ENCODE measurements at places on chromosomes 6 and 20.
A peak's percentile ranks its signal among the peaks of the same experiment; 100 is the strongest.

DNA sequence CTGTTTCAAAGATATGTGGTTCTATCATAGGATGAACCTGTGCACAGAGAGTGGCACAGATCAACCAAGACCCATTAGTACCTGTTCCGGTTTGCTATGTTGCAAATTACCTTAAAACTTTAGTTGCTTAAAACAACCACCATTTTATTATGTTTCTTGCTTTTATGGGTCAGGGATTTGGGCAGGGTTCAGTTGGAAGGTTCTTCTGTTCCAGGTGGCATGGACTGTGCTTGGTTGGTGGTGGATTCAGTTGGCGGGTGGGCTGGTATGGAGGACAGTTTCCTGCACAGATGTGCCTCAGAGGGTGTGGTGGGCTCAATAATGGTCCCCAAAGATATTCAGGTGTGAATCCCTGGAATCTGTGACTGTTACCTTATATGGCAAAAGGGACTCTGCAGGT, 166.3 kb downstream of the SLC35B3 start:
- no peak overlapping the region for H3K4me3 ChIP-seq
- DNase-seq, result no peak
- no peaks in the 10 kb centered on the region for H3K4me1 ChIP-seq
- H3K27ac ChIP-seq, result no peak overlapping the region

DNA sequence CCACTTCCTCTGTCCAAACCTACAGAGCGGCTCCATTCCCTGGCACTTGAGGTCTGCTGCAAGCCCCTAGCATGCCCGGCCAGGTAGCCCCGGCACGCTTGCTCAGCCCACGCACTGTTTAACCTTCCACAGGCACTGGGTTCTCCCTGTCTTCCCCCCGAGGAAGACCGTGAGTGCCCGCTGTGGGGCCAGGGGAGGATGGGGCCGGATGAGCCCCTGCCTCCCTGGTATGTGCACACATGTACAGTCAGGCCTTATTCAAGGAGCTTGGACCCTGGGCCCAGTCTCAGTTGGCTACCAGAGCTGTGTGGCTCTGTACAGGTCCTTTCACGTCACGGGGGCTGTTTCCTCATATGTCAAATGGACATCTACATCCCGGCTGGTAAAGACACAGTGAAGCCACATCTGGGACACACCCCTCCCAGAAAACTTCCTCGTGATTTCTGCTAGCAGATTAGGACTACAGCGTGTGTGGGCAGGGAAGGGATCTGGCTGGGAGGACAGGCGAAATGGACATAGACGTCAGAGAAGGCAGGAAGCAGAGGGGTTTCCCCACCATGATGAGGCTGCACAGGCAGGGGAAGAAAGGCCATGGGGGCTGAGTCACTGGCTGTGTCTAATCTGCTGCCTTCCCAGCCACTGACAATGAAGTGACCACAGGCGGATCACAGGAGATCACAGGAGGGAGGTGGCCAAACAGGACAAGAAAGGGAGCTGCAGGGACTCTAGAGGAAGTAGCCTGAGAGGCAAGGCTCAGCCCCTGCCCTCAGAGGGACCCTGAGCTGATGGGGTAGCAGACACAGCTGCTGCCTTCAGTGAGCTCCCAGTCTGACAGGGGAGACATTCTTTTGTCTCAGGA, 62.9 kb downstream of the MRPL14 start:
- H3K27ac ChIP-seq, result no peak overlapping the region
- peaks cover 9% of the 10 kb centered on the region for H3K27me3 ChIP-seq
- H3K4me3 ChIP-seq, result no peak overlapping the region
- no peaks in the 10 kb centered on the region for H3K4me1 ChIP-seq

- no peak overlapping the region for H3K27ac ChIP-seq
- no peaks in the 10 kb centered on the region for H3K36me3 ChIP-seq
- no peaks in the 10 kb centered on the region for H3K27me3 ChIP-seq
- DNase-seq, result no peak
- no peak overlapping the region for H3K4me3 ChIP-seq
These were observed 235.9 kb downstream of the PRKN start for GRCh38 chr6:162491637-162492036.

- H3K4me3 ChIP-seq, result no peak overlapping the region
- H3K36me3 ChIP-seq, result no peaks in the 10 kb centered on the region
- peaks cover 58% of the 10 kb centered on the region for H3K27me3 ChIP-seq
These were observed 1.6 kb downstream of the MDFI start for GRCh38 chr6:41639809-41640371.

DNA sequence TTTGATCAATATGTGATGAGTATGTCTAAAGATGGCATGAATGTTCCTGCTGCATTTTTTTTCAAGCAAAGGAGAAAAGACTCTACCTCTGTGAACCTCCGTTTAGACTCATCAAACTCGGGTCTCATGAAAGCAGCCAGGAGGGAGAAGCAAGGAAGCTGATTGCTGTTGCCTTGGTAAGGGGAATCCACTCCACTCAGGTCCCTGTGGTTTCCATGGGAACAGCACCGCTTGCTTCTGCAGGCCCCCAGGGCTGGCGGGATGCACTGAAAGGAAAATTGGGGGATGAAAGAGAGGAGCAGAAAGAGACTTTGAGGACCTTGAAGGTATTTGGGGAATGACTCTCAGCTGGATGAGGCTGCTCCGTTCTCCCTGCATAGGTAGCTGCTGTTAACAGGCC, 249.6 kb upstream of the RIN2 start:
- DNase-seq, result no peak
- no peak overlapping the region for H3K27ac ChIP-seq
- H3K4me3 ChIP-seq, result no peak overlapping the region
- H3K27me3 ChIP-seq, result no peaks in the 10 kb centered on the region
- H3K36me3 ChIP-seq, result no peaks in the 10 kb centered on the region

DNA sequence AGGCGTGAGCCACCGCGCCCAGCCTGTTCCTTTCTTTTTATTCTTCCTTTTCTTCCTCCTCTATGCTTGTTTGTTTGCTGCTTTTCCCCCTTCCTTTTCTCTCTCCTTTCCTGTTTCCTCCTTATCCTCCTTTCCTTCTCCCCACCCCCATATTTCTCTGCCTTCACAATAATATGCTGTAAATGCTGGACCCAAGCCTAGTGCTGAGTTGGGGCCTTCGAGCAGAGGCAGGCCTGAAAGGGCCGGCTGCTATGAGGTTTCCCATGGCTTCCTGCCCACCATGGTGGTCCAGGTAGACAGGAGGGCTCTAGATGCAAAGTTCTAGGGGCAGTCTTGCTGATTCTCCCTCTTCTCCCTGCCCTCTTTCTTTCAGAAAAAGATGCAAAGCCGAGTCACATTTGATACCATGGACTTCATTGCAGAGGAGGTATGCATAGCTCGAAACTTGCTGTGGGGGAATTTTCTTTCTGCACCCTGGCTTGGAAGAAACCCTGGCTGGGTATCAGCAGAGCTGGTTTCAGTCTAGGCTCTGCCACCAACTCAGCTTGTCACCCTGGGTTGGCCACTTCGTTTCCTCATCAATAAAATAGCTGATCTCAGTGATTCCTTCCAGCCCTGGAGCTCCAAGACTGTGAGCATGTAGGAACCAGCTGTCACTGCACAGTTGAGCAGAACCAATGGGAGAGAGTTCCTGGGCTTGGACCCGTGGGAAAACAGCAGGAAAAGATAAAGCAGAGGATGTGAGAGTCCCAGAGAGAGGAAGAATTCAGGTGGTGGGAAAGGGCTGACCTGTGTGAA, 7.4 kb downstream of the CNBD2 start:
- no peaks in the 10 kb centered on the region for H3K36me3 ChIP-seq
- no peaks in the 10 kb centered on the region for H3K4me1 ChIP-seq
- no peak for DNase-seq
- H3K27ac ChIP-seq, result no peak overlapping the region
- no peak overlapping the region for H3K4me3 ChIP-seq

GRCh38 chr6:109457562-109457996, 2.0 kb upstream of the MICAL1 start:
- no peak for DNase-seq
- peaks cover 74% of the 10 kb centered on the region for H3K4me1 ChIP-seq
- H3K27ac ChIP-seq, result peak overlapping the region; percentile 65
- peaks cover 32% of the 10 kb centered on the region for H3K36me3 ChIP-seq

DNA sequence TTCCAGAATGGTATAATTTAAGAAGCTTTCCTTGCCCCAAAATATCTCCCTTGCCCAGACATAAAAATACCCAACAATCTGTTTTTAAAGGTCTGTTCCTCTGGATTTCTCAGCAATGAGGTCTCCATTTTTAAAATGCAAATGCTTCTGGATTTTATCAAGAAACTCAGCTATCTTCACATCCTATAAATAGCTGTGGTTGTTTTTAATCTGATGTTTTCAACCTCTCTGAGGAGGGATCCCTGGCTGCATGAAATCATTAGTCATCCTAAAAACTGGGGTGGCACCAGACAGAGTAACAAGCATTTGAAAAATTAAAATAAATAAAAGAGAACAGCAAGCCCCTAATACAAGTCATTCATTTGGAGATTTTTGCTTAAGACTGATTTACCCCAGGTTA, 168.5 kb upstream of the ID4 start:
- no peak overlapping the region for H3K27ac ChIP-seq
- no peaks in the 10 kb centered on the region for H3K27me3 ChIP-seq

DNA sequence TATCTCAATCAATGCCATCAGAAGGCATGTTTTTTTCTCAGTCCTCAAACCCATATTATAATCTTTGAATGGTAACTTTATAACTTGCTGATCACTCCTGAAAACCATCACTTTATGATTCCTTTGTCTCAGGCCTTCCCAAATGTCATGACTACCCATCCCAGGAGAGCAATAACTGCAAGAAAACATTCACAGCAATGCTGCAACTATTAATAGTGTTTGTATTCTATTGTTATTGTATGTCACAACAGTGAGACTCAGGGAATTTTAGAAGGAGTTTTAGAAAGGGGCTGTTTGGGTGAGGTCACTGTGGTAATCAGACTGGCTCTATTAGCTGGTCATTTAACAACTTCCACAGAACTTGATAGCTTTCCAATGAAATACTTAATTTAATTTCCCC, 301.4 kb upstream of the TBX18 start:
- H3K27me3 ChIP-seq, result no peaks in the 10 kb centered on the region
- H3K27ac ChIP-seq, result no peak overlapping the region
- no peak for DNase-seq
- H3K4me1 ChIP-seq, result no peaks in the 10 kb centered on the region

DNA sequence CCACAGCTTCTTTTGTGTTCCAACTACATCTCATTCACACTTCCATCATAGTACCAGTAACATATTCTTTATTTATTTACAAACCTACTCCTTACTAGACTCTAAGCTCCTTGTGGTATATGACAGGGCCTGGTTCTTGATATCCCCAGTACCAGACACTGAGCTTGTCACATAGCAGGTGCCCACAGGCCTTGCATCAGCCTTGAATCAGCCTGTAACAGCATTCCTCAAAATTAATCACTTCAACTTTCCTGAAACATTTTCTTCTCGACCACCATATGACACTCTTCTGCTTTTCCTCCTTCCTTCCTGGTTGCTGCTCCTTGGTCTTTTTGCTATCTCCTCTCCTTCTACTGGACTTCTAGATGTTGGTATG, 24.7 kb upstream of the SRPK1 start:
- H3K4me1 ChIP-seq, result no peaks in the 10 kb centered on the region
- DNase-seq, result no peak
- peaks cover 4% of the 10 kb centered on the region for H3K27me3 ChIP-seq
- no peaks in the 10 kb centered on the region for H3K36me3 ChIP-seq
- no peak overlapping the region for H3K4me3 ChIP-seq
- no peak overlapping the region for H3K27ac ChIP-seq

DNA sequence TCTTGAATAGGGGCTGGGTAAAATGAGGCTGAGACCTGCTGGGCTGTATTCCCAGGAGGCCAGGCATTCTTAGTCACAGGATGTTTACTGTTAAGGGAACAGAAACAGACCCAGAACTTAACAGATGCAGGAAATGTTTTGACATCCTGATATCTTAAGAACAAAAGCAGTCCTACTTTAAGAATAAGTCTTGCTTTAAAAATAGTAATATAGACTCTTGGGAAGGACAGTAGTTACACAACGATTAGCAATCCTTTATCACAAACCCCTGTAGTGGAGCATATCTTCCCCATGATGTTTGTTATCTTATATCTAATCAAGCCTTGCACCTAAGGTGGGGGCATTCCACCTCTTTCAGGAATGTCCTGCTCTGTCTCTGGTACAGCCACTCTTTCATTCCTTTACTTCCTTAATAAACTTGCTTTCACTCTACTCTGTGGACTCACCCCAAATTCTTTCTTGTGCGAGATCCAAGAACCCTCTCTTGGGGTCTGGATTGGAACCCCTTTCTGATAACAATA, 493.7 kb upstream of the SULF2 start:
- H3K27me3 ChIP-seq, result no peaks in the 10 kb centered on the region
- H3K4me3 ChIP-seq, result no peak overlapping the region
- no peak overlapping the region for H3K27ac ChIP-seq

GRCh38 chr6:9938801-9939200, 476.1 kb downstream of the TFAP2A start:
- no peaks in the 10 kb centered on the region for H3K36me3 ChIP-seq
- H3K4me1 ChIP-seq, result no peaks in the 10 kb centered on the region
- no peaks in the 10 kb centered on the region for H3K27me3 ChIP-seq
- H3K27ac ChIP-seq, result no peak overlapping the region
- no peak overlapping the region for H3K4me3 ChIP-seq
- DNase-seq, result no peak

- no peaks in the 10 kb centered on the region for H3K27me3 ChIP-seq
- peaks cover 42% of the 10 kb centered on the region for H3K4me1 ChIP-seq
- peaks cover 56% of the 10 kb centered on the region for H3K36me3 ChIP-seq
- H3K4me3 ChIP-seq, result no peak overlapping the region
These were observed 31.0 kb downstream of the CDK5RAP1 start for GRCh38 chr20:33370291-33370690.

GRCh38 chr6:74283532-74283931, 587.5 kb downstream of the CD109 start:
- H3K36me3 ChIP-seq, result no peaks in the 10 kb centered on the region
- H3K27me3 ChIP-seq, result no peaks in the 10 kb centered on the region
- no peaks in the 10 kb centered on the region for H3K4me1 ChIP-seq
- H3K27ac ChIP-seq, result no peak overlapping the region
- no peak for DNase-seq

GRCh38 chr6:16286151-16286522, 47.8 kb downstream of the GMPR start:
- DNase-seq, result no peak
- H3K27me3 ChIP-seq, result no peaks in the 10 kb centered on the region
- H3K4me1 ChIP-seq, result no peaks in the 10 kb centered on the region
- H3K4me3 ChIP-seq, result no peak overlapping the region

- H3K4me3 ChIP-seq, result no peak overlapping the region
- DNase-seq, result no peak
- H3K4me1 ChIP-seq, result no peaks in the 10 kb centered on the region
- H3K27ac ChIP-seq, result no peak overlapping the region
- H3K36me3 ChIP-seq, result no peaks in the 10 kb centered on the region
These were observed 147.1 kb upstream of the LAMP5 start for GRCh38 chr20:9367328-9367727.

GRCh38 chr6:3740551-3741476, 10.7 kb downstream of the PXDC1 start:
- H3K27me3 ChIP-seq, result peaks cover 5% of the 10 kb centered on the region
- no peak overlapping the region for H3K4me3 ChIP-seq
- H3K27ac ChIP-seq, result no peak overlapping the region
- H3K36me3 ChIP-seq, result no peaks in the 10 kb centered on the region
- peaks cover 14% of the 10 kb centered on the region for H3K4me1 ChIP-seq

- no peaks in the 10 kb centered on the region for H3K27me3 ChIP-seq
- no peaks in the 10 kb centered on the region for H3K36me3 ChIP-seq
- H3K4me1 ChIP-seq, result no peaks in the 10 kb centered on the region
- DNase-seq, result no peak
- H3K27ac ChIP-seq, result no peak overlapping the region
These were observed 143.6 kb downstream of the DST start for GRCh38 chr6:56499095-56499494.

Data from activated CD4-positive, alpha-beta T cell treated with anti-CD3 and anti-CD28 coated beads, Interleukin-2, amount 10 ng/mL, durations not matched to agents 7 days and 5 days (primary cell).